ENCODE measurements at places on chromosomes 6 and 20.
A peak's percentile ranks its signal among the peaks of the same experiment; 100 is the strongest.

- no peak for DNase-seq
Observed at GRCh38 chr20:12575352-12576095, 433.2 kb upstream of the SPTLC3 start.

DNA sequence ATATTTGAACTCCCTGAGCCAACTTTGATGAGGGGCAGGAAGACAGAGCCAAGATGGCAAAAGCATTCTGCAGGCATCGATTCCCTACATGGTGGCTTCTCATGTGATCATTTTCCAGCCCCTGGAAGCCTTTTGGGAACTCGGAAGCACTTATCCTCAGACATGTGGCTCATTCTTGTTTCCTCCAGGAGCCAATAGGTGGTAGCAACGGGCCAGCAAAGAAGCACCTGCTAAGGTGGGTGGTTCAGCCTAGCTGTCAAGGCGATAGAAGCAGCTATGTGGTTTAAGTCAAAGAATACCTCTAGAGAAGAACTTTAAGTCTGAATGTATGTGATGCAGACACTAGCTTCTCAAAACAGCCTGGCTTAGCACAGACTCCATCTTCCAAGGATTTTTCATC lies 64.9 kb upstream of the PAX1 start:
- DNase-seq: no peak

DNA sequence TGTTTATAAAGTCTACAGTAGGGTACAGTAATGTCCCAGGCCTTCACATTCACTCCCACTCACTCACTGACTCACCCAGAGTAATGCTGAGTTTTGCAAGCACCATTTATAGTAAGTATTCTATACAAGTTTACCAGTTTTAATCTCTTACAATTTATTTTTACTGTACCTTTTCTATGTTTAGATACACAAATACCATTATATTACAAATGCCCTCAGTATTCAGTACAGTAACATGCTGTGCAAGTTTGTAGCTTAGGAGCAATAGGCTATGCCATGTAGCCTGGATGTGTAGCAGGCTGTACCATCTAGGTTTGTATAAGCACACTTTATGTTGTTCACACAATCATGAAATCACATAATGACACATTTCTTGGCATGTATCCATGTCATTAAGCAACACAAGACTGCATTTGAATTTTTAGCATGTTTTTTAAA lies 673.6 kb downstream of the CD109 start:
- DNase-seq: no peak

GRCh38 chr6:167027308-167027707 lies 28.1 kb downstream of the CEP43 start:
- no peak for DNase-seq

GRCh38 chr6:98840996-98841513 lies 6.7 kb downstream of the POU3F2 start:
- no peak for DNase-seq

GRCh38 chr6:506508-506907 lies 115.0 kb downstream of the IRF4 start:
- peak; percentile 27 for DNase-seq

DNA sequence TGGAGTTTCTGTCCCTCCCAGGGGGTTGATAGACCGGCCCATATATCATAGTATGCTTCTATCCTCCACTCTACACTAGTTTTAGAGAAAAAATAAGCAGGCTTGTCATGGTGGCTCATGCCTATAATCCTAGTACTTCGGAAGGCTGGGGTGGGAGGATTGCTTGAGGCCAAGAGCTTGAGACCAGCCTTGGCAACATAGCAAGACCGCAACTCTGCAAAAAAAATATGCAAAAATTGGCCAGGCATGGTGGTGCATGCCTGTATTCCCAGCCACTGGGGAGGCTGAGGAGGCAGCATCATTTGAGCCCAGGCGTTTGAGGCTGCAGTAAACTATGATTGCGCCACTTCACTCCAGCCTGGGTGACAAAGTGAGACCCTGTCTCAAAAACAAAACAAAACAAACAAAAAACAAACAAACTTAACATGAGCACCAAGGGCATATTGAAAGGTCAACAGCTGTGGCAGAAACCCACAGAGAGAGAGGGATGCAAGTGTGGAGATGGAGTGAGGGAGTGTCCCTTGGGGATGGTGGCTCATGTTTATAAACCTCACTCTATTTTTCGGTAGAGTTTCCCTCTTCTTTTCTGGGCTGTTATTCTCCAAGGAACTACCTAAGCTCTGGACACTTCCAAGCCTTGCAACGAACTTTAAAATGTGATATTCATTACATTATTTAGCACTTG lies 24.1 kb downstream of the SLC24A3 start:
- DNase-seq: no peak

DNA sequence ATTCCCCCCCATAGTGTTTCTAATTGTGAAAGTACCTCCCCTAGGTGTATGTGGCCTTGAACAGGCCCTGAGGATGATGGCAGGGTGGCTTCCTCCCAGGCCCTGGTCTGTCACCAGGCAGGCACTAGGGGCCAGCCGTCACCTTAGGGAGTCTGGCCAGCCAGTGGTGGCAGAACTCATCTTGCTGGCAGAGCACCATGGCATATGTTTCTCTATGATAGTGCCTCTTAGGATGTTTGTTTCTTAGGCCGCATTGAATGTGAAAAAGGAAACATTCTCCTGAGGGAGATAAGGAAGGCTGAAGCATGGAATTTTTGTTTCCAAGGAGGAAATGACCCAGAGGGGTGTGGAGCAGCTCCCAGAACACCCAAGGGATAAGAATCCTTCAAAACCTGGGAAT lies 45.2 kb upstream of the KLHL31 start:
- DNase-seq: no peak

DNA sequence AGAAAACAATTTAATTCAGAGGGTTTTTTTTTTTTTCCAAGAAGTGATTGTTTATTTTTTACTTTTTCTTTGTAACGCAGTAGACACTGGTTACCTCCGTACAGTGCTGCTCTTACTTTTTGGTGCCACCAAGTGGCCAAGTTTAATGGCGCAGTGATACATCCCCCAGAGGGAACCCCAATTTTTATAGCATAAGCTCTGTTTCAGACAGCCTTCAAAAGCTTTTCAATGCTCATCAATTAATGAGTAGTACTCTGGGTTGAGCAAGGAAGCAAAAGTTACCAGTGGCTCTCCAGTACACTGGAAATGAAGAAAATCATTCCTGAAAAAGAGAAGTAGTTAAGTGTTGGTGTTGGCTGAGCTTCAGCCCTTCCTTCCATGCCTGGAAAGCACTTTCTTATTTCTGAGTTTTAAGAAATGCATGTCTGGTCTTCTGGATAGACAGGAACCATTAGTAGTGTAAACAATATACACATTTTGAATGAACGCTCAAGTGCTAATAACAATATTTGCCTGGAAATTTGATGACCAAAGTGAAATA lies 129.1 kb upstream of the SMLR1 start:
- peak; percentile 31 for DNase-seq

DNA sequence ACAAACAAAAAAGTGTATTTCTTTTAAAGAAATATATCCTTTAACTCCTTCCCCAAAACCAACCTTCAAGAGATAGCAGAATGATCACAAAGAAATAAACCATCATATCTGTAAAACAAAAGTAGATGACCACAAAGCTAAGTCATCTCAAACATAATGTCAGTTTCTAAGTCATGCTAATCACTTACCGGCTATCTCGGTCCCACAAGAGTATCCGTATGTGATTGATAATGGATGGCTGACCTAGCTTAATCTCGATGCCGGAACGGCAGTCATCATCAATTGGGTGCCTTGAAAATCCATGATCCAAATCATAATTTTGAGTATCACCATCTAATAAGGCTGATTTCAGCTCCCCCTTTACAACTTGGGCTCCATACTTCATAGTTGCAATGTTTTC lies 59.7 kb downstream of the BTBD9 start:
- no peak for DNase-seq

GRCh38 chr20:44176833-44177534 lies 10.0 kb downstream of the JPH2 start:
- DNase-seq: no peak

GRCh38 chr20:31633339-31633914 lies 4.3 kb upstream of the COX4I2 start:
- no peak for DNase-seq

DNA sequence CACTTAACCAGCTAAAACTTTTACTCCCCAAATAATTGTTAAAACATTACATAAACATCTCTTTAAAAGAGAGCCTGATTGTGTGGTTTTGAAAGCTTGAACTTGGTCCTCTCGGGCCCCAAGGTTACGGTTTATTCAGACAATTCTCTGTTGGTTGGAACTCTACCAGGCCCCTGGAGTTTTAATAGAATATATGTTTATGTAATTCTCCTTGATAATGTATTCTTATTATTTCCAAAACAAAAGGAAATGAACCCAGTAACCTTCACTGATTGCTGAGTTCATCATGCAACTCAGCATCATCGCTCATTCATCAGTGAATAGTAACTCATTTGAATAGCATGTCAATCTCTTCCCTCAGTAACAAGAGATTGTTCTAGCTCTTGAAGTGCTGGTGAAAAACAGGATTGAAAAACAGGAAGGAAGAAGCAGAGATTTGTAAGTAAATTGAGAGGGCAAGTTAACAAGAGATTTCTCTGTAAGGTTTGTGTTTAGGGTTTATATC lies 464.5 kb upstream of the MARCKS start:
- no peak for DNase-seq

DNA sequence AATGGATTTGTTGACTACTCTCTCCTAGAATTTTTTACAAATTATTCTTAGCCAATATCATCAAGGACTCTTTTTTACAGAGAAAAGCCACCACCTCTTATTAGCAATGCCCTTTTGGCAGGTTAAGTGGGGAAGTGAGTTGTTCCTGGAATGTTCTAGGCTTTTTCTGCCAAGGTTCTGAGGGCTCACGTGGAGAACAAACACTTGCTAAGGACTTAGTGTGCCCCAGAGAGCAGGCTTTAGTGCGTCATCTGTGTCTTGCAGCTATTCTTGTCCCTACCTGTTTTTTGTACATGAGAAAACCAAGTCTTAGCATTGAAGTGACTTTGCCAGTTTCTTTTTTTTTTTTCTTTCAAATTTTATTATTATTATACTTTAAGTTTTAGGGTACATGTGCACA lies 33.5 kb downstream of the CFAP61 start:
- no peak for DNase-seq

- no peak for DNase-seq
Observed at GRCh38 chr6:13725052-13725451, 13.4 kb upstream of the RANBP9 start.

DNA sequence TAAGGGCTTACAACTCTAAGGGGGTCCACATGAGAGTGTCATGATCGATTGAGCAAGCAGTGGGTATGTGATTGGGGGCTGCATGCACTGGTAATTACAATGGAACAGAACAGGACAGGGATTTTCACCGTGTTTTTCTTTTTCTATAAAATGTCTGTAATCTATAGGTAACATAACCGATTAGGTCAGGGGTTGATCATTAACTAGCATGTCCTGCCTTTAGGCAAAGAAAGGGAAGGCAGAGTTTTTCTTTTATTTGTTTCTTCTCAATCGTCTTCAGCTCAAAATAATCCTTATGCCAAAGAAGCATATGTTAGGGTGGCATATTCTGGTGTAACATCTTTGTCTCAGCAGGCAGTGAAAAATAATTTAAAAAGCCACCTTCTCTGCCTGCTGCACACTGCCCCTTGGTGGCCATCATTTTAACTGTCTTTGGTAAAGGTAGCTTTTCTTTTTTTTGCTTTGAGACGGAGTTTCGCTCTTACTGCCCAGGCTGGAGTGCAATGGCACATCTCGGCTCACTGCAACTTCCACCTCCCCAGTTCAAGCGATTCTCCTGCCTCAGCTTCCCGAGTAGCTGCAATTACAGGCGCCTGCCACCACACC lies 9.7 kb upstream of the CEP43 start:
- peak; percentile 24 for DNase-seq

DNA sequence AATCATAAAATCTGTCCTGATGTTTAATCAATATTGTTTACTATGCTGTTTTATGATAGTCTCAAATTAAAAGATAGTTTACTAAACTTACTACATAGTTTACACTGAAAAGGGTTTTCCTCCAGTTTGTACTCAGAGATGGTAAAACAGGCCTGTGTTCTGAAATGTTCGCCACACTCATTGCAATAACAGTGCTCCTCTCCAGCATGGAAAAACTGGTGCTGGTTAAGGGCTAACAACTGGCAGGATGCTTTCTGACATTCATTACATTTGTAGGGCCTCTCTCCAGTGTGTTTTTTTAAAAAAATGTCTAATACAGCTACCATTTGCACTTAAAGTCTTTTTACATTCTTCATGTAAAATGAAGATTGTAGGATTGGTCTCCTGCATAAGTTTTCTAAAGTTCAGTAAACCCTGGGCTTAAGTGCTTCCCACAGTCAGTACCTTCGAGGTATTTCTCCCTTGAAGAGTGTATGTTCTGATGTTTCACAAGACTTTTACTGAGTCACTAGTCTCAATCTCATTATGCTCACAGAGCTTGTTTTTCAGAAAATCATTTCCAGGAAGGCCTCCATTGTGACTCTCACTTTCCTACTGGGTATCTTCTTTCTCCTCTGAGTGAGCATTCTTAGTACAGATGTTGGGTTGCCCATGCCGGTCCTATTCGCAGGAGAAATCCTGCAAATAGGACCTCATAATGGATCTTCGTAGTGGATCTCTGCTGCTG lies 8.7 kb upstream of the ZSCAN12 start:
- no peak for DNase-seq

DNA sequence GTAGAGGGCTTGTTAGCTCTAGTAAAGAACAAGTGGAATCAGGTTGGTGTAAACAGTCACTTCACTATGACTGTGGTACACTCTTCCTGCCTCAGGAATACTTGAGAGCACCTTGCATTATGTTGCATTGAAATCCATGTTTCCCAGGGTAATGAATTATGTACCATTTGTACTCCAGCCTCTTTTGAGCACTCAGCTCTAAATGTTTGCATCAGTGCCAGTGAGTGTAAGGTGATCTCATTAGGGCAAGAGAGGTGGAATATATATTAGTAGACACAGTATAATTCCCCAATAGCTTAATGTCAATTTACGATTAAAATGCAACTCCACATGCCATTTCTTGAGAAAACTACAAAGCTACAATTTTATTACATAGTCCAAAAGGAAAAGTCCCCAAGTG lies 319.6 kb upstream of the POU3F2 start:
- no peak for DNase-seq

- no peak for DNase-seq
Observed at GRCh38 chr6:20332441-20333006, 69.2 kb upstream of the E2F3 start.

GRCh38 chr20:15563836-15564235 lies 1009.4 kb downstream of the KIF16B start:
- DNase-seq: no peak

- DNase-seq: no peak
Observed at GRCh38 chr6:26064619-26065257, 22.5 kb upstream of the HFE start.

DNA sequence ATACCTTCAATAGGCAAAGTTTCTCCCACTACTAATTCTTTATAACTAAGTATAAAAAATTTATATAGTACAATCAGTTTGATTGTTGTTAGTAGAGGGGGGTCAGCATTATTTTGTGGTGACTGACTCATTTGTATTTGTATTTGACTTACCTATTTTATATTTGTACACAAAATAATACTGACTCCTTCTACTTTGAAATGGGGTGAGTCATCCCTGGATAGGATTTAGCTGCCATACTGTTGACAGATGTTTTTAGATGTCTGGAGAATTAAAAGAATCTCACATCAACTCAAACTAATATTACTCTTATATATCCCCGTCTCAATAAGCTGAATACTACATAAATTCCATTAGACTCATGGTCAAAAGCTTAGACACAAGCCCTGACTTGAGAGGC lies 114.9 kb downstream of the FRK start:
- DNase-seq: no peak

GRCh38 chr20:44541992-44542391 lies 20.1 kb upstream of the SERINC3 start:
- DNase-seq: no peak

- DNase-seq: no peak
Observed at GRCh38 chr6:84269947-84270733, 42.7 kb upstream of the CEP162 start.

GRCh38 chr20:60634491-60635172 lies 617.4 kb upstream of the CDH4 start:
- DNase-seq: no peak

Measured in activated gamma-delta T cell treated with anti-CD3 and anti-CD28 coated beads, Interleukin-2, amount 50 U/mL, for 16 hours (primary cell).